Stimulated activated CD8-positive, alpha-beta memory T cell treated with anti-CD3 and anti-CD28 coated beads, Interleukin-4, amount 100 ng/mL, for 1 hour (primary cell): ENCODE measurements at places on chromosomes 12 and 14.

- no peak for DNase-seq
Measured at GRCh38 chr12:19058235-19059021, 71.1 kb upstream of the PLEKHA5 start.

DNA sequence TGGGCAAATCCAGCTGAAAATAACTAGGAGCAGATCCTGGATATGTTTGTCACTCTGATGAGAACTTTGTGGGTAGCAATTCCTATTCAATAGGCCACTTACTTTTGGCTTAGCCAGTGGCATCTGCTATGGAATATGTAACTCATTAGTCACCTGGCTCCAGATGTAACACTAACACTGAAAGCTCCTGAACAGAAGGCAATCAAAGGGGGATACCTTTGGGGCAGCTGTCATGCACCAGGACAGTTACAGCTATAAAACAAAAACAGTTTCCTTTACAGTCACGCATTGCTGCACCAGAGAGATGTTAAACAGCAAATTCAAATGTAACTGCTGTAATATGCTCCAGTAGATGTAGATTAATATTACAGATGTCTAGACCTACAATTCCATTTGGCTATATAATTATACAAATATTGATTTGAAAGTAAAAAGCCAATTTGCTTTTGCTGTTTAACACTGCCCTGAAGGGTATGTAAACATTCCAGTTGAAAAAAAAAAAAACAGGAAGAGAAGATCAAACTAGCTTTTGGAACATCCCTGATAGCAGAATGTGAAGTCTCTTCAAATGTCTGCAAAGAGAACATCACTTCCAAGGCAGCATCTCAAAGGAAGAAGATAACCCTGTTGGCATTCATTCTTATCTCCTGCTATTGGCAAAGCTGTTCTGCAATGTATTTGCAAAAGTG, 18.4 kb downstream of the RACGAP1 start:
- DNase-seq: no peak

- no peak for DNase-seq
Measured at GRCh38 chr12:21666722-21667121, 9.1 kb upstream of the LDHB start.

DNA sequence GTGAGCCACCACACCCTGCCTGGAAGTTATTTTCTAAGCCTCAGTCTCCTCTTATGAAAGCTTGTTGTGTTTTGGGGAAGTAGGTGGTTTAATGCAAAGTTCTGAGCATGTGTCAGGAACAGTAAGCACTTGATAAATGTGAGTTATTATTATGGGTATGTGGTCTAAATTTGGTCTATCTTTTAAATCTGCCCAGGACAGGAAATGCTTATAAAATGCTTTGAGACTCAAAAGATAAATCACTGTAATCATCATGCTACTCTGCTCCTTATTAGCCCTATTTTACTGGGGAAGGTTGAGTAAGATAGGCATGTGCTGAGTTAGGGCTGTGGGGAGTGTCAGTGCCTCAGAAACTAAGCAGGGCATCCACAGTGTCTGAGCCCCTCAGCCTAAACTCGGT, 13.1 kb upstream of the SRSF5 start:
- no peak for DNase-seq

DNA sequence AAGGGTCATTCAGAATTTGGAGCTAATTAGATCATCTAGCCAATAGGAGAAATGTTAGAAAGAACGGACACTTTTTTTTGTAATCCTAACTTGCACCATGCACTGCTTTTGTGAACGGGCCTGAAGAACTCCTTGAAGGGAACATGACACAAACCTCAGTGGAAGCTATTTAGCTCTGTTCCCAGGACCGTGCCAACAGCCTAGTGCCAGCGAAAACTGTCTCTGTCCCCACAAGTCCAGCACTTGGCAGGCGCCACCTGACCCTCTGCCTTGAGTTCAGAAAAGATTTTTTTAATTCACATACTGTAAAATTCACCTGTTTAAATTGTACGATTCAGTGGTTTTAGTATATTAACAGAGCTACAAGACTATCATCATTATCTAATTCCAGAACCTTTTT, 31.3 kb upstream of the KCNA5 start:
- no peak for DNase-seq

DNA sequence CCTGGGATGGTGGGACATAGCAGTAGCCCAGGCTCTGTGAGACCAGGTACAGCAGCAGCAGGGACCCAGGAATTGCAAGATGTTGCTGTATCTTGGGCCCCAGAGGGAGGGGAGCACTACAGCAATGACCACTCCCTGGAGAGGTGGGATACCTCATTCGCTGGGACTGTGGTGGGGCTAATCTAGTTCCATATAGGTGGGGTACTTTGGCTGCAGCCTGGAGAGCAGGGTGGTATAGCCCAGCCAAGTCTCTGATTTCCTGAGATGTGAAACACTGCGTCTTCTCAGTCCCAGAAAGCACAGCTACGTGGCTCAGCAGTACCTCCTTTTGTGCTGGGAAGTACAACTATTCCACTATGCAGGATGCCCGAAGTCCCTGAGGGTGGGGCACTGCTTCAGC, 163.7 kb upstream of the ARHGAP5 start:
- no peak for DNase-seq

DNA sequence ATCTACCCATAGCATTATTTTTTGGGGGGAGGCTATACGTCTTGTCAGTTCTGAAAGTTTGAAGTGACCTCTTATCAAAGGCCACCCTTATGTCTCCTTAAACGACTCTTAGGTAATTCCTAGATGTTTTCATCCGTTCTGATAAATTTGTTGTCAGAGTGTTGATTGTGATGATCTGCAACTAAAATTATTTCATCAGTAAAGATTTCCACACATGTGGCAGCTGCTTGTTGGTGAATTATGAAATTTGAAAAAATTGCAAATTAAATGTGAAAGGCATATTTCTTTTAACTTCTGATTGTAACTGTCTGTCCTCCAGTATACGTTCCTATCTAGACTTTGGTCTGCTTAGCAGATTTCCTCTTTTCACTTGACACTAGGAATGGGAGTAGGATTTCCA, 1.4 kb downstream of the ADIPOR2 start:
- no peak for DNase-seq

- no peak for DNase-seq
Measured at GRCh38 chr12:32756476-32757066, 874 bp upstream of the YARS2 start.

DNA sequence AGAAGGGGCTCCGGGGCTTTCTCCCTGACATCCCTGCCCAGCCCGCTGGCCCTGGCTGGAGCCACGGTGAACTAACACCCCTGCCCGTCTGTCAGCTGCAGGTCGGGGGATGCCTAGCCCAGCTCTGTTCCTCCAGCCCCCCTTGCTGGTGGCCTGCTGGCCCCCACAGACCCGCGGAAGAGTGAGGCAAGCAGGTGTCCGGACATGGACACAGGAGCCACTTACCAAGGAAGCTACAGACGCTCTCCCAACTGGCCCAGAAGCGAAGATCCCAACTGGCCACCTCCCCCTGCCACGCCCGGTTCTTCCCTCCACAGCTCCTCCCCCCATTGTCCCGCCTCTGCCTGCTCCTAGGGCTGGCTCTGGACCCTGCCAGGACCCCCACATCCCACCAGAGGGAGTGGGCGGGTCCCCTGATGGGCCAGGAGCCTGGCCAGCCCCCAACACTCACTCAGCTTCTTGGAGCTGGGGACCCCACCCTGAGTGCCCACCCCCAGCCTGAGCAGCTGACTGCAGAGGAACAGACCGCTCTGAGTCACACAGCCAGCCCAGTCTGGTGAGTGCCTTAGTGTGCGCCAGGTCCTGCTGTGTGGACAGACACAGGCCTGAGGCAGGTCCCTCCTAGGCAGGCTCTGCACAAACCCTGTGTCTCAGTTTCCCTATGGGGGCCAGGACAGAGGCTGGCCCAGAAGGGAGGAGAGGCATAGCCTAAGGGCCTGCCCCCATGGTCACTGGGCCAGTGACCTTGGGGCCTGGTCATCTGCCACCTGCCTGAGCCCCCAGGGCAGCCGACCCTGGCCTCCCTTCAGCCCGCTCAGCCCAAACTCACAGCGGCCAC, 7.7 kb downstream of the AHNAK2 start:
- DNase-seq: no peak

GRCh38 chr12:130249376-130249775, 87.1 kb downstream of the FZD10 start:
- no peak for DNase-seq

DNA sequence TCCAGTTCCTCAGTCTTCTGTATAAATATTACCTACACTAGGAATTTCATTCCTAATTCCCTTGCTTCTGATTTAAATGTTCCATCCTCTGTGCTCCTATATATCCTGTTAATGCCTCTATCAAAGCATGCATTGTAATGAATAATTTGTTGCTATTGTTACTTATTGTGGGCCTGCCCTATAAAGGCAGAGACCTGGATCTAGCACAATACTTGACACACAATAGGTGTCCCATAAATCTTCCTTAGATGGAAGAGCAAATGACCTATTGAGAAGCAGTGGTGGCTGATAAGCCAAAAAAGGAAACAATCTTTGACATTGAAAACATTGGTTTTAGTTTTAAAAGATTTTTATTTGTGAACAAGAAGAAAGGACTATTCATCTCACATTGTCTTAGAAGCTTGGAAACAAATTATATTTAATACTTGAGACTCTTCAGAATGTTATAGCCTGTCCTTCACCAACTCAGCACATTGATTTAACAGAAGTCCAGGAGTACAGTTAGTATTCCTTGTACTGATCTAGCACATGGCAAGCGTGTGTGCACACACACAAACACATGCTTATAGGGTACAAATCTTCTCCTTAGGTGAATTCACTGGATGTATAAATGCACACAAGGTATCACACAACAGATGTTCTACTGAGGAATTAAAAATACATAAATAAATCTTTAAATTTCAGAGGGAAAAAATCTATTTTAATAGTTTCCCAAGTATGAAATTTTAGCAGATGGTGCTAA, 135.9 kb downstream of the DUSP6 start:
- no peak for DNase-seq

DNA sequence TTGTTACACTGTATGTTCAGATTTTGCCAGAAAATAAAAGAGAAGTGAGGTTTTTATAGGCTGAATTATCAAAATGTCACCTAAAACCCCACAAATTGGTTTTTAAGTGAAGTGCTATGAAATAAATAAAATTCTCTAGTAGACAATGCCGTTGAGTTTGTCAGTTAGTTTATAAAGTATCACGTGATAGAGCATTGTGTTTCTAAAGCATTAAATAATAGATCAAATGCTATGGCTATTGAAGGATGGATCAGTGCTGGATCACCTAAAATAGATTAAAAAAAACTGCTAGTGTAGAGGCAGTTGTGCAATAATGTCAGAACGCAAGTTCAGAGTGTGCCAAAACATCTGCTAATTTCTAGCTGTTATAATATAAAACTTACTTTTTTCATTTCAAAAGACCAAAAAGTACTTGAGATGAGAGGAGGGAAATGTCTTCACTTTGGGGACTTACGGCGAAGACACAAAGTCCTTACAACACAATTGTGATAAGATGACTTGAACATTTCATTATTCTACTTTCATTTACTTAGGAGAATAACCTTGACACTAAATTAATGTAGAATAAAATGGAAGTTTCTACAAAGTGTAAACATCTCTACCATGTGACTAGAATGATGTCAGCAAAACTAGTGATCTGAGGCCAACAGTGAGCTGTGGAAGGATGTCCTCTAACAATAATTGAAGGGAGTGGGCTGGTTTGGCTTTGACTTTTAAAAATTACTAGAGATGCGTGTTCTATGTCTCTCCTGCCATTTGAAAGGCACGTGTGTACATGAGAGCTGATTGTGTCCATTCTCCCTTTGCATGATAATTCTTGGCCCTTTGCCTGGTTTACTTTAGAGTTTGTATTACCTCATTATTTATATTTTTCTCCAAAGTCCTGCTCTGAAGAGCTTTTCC, 154.4 kb upstream of the PDE3A start:
- DNase-seq: no peak

DNA sequence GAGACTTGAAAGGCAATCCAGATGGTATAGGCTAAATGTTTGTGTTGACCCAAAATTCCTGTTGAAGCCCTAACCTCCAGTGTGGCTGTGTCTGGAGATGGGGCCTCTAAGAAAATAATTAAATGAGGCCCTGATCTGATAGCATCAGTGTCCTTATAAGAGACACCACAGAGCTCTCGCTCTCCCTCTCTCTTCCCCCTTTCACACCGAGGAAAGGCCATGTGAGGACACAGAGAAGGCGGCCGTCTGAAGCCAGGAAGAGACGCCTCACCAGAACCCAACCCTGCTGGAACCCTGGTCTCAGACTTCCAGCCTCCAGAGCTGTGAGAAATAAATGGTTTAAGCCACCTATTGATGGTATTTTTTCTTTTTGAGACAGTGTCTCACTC, 87.5 kb downstream of the SCARB1 start:
- no peak for DNase-seq

DNA sequence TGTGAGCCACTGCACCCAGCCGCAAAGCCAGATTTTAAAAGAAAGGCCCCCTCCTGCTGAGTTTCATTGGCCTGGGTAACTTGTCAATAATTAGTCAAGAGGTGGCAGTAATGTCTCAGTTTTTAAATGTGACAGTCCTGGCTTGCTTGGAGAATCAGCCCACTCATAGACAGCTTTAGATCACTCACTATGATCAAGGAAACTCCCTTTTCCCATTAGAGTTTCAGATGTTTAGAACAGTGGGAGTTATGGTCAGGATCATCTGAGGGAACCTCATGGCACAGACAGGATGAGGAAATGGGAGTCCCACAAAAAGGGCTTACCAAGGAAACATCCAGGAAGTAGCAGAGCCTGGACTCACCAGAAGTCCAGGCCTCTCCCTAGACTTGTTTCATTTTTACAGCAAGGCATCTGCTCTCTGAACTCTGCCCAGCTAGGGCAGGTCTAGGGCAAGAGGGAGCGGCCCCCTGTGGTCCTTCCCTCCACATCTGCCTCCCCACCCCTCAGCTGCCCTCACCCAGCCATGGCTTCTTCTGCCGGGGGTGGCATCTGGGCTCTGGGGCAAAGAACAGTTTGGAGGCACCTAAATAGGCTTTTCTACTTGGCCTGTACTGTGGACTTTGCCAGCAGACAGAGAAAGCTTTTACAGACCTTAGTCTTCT, 11.2 kb downstream of the BCL2L14 start:
- DNase-seq: no peak

- no peak for DNase-seq
Measured at GRCh38 chr12:94678849-94679248, 28.5 kb upstream of the TMCC3 start.

DNA sequence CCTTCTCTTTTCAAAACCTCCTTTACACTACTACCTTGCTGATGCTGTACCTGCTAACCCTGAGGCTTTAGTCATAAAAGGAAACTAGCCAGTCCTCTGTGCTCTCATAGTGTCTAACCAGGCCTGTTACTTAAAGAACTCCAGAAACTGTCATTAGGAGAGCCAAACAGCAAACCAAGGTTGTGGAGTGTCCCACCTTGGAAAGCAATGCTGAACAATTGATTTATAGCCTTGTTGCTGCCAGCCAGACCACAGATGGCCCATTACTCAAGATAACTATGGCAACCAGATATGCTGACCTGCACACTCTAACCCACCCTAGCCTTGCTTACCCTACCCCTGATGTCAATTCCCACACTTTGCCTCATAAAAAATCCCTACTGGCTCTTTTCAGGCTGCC, 26.5 kb upstream of the BCAT1 start:
- no peak for DNase-seq

GRCh38 chr14:89260898-89261297, 156.1 kb downstream of the FOXN3 start:
- DNase-seq: no peak
